ENCODE measurements at places on chromosomes 12 and 14.

DNA sequence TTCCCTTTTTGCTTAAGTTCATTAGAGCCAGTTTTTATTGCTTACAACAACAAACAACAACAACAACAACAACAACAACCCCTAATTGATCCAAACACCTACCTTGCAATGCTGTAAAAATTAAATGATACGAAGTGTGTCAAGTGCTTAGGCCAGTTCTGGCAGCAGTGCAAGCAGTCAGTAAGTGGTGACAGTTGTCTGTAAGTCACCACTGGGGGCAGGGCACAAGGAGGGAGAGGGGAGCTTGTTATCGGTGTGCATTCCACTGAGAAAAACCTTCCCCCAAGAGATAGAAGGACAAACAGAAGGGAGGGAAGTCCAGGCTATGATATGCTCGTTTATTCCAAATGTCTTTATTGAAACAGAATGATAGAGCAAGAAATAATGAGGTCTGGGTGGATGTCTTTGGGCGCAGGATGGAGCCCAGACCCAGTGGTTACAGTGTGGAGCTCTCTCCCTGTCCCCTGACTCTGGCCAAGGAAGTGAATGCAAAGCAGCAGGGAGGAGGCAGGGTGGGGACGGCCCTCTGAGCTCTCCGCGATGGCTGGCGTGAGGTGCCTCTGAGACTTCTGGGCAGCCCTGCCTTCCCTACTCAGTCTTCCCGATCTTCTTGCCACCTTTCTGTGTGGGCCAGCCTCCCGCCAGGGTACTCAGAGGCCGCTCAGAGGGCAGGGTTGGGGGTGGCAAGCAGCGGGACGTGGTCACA lies 6.5 kb downstream of the SLC22A17 start:
- DNase-seq, result no peak

DNA sequence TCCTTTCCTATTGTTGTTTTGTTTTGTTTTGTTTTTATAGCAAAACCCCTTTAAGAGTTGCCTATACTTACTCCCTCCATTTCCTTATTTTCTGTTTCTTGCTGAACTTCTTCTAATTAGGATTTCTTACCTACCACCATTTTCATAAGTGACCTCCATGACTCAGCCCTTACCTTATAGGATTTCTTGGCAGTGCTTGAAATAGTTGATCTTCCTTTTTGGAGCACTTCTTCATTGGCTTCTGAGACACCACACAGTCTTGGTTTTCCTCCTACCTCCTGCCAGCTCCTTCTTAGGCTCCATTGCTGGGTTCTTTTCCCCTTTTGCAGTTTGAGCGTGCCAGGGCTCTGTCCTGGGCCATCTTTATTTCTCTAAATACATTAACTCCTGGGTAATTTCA lies 23.4 kb upstream of the EID3 start:
- DNase-seq, result no peak

DNA sequence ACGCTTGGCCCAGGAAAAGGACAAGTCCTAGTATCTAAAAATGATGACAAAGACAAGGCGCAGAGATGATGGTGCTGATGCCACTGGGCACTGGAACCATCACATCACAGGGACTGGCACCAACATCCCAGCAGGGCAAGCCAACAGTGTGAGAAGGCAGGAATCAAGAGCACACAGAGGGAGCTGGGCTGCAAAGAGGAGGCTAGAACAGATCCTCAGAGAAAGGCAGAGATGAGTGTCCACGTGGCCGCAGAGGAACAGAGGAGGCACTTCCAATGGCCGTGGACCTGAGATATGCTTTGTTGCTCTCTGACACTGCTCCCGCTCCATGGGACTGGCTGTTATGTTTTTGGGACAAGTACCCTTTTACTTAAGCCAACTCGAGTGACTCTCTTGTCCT lies 17.9 kb downstream of the FOXN3 start:
- DNase-seq, result no peak

DNA sequence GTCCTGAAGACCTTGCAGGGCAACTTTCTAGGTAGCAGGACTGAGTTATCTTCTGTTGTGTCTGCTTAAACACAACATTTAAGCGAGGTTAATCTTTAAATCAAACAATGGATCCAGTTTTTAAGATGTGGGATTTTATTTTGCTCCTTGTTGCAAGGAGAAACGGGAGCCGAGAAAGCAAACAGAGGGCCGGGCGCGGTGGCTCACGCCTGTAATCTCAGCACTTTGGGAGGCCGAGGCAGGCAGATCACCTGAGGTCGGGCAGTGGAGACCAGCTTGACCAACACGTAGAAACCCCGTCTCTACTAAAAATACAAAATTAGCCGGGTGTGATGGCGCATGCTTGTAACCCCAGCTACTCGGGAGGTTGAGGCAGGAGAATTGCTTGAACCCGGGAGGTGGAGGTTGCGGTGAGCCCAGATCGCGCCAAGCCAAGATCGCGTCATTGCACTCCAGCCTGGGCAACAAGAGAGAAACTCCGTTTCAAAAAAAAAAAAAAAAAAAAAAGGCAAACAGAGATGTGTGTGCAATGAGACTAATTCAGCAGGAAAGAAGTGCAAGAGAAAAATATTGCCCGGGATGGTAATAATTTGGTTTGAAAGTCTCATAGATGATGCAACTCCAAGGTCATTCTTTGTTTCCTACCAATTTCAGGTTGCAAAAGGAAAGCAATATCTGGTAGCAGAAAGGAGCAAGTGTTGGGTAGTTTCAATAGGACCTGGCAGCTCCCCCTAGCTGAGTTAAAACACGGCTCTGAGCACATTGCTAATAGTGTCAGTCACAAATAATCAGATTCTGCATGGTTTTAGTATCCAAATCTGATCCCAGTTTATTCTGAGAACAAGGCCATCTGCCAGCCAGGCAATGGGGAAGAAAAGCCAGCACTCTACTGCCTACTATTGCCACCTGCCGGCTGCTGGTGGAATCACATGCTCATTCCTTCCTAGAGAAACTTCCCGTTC lies 141.4 kb downstream of the PPM1H start:
- peak; percentile 75 for DNase-seq

- DNase-seq, result no peak
Measured at GRCh38 chr12:113245695-113246477, 24.6 kb downstream of the TPCN1 start.

DNA sequence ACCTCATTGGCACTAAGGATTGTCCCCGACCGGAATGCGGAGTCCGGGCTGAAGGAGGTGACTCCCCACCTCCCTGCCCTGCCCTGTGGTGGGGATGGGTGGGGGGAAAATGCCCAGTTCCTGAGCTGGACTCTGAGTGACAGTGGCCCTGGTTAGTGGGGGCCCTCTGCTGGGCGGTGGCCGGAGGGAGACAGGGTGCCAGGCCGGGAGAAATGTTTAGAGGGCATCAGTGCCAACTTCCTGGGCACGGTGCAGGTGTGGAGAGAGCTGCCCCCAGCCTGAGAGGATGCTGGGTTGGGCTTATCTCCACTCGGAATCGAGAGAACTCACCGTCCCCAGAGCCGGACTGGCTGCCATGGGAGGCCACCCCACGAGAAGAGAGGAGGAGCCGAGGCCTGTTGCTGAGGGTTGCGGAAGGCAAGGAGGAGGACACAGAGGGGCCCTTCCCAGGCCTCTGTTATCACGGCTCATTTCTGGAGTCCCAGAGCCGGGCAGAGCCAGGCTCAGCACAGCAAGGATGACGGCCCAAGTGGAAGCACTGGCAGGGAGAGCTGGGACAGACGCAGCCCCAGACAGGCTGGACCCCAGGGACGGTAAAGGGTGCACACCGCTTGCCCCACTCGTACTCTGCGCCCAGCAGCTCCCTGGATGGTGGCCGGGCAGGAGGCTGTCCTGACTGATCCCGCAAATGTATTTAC lies 156.7 kb downstream of the KIF26A start:
- no peak for DNase-seq

All from activated CD4-positive, alpha-beta T cell treated with anti-CD3 and anti-CD28 coated beads, Interleukin-2, Interleukin-6, amounts not matched to agents 100 ng/mL and 50 ng/mL, durations not matched to agents 16 hours and 8 hours (primary cell).